ENCODE measurements at places on chromosomes 7 and 10.

GRCh38 chr7:23918286-23918685 is 208.3 kb downstream of the STK31 start:
- no peak for DNase-seq

DNA sequence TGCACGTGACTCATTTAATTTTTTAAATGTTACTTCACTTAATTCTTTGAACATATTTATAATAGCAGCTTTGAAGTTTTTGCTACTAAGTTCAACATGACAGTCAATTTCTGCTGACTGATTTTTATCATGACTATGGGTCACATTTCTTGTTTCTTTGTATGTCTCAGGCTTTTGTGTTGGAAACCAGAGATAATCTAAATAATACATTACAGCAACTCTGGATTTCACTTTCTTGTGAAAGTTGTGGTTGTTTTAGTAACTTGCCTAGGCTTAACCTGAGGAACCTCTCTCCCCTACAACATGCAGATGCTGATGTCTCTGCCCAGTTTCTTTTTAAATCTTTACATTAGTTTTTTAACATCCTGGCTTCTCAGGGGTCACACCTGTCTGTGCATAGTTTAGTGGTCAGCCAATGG is 180.8 kb downstream of the CCDC71L start:
- DNase-seq, result no peak

GRCh38 chr10:16835228-16835627 is 18.0 kb upstream of the RSU1 start:
- DNase-seq, result no peak

GRCh38 chr7:24024276-24025068 is 259.5 kb upstream of the NPY start:
- peak; percentile 5 for DNase-seq

DNA sequence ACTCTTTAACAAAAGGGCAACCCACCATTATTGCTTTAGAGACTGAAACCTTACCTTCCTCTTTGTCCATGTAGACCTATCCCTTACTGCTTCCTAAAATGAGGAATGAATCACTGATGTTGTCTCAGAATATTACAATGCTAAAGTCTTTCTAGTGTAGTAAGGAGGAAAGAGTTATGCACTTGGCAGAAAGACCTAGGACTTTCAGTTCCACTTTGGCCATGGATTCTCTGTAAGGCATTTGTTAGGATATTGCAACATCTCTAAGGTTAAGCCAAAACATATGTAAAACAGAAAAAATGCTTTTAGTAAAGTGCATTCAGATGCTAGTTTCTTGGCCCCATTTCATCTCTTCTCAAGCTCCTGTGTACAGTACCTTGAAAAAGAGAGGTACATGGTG is 230.9 kb downstream of the PARD3 start:
- no peak for DNase-seq

DNA sequence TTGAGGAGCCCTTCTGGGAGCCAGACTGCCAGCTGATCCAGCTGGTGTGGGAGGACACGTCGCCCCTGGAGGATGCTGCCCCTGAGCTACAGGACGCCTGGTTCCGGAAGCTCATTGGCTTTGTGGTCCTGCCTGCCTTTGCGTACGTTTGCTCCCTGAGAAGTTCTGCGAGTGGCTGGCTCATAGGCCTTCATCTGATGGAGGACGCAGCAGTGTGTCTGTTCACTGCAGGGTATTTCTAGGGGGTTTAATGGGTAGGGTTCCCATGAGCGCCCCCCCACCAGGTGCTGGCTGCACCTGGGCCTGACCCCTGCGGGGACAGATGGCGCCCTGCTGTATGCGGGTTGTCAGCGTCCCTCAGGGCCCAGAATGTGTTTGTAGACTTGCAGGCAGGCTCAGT is 5.0 kb downstream of the PAOX start:
- no peak for DNase-seq

DNA sequence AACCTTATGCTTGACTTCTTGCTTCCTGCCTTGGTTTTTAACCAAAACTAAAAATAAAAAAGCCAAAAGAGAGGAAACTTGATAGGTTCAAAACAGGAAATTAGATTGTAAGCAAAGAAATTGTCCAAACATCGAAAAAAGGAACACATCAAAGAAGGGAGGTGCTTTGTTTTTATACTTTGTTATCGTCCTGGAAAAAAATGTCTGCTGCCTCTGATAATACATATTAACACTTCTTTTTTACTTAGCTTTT is 286.6 kb upstream of the C7orf33 start:
- DNase-seq, result no peak

DNA sequence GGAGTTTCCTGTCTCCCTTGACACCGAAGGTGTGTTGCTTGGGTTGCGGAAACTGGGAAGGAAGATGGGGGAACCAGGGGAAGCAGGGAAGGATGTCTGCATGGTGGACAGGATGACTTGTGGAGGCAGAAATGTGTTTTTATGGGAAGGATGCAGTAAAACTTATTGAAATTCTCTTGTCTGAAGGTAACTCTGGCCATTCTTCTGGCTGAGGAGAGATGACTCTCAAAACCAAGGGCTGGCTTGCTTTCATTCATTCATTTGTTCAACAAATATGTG is 1.5 kb downstream of the UBTD1 start:
- no peak for DNase-seq

DNA sequence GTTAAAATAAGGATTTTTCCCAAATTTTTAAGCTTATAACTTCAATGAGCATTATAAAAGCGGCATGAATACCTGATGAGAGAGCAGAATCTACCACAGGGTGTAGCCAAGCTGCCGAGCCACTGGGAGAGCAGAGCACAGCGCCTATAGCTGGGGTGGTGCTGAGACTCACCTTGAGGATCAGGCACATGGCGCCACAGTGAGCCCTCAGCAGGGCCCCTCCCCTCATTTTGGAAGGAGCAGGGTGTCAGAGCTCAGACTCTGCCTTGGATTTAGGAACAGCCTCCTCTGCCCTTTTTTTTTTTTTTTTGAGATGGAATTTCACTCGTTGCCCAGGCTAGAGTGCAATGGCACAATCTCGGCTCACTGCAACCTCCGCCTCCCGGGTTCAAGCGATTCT is 118.6 kb downstream of the SRPK2 start:
- peak; percentile 59 for DNase-seq

- DNase-seq, result no peak
These were observed 57.2 kb upstream of the ECHDC3 start for GRCh38 chr10:11684717-11685645.

DNA sequence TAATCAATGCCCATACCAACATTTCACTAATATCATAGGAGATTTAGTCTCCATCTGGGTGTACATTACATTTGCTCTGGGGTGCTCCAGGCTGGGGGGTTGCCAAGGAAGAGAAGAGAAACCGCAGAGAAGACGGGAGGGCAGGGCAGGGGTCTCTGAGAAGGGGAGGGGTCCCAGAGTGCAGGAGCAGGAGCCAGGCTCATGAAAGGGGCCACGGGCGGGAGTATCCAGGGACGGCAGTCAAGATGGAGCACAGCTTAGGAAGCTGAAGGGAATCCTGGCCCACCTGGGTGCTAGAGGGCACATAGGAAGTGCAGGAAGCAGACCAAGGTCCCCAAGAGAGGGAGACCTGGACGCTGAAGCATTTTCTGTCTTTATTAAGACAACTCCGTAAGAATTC is 2.2 kb downstream of the LEP start:
- DNase-seq, result no peak

DNA sequence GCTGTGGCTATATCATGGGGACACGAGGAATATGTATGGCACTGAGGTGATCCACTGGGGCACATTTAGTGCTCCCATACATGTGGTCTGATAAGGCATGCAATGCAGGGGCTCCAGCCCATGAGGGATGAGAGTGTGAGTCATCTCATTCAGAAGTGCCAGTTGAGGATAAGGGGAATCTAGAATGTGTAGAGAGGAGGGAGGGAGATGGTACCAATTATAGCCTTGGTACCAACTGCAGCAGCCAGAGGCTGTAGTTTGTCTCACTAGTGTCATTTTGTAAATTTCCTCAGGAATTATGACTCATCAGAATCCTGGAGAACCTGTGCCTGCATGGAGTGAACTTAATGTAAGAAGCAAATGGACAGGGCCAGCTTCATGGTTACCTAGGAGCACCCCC is 46.2 kb downstream of the LAMB4 start:
- DNase-seq, result no peak

GRCh38 chr7:92830532-92831110 is 5.8 kb downstream of the CDK6 start:
- no peak for DNase-seq

- DNase-seq, result no peak
These were observed 1326.3 kb downstream of the XPNPEP1 start for GRCh38 chr10:108597031-108597430.

DNA sequence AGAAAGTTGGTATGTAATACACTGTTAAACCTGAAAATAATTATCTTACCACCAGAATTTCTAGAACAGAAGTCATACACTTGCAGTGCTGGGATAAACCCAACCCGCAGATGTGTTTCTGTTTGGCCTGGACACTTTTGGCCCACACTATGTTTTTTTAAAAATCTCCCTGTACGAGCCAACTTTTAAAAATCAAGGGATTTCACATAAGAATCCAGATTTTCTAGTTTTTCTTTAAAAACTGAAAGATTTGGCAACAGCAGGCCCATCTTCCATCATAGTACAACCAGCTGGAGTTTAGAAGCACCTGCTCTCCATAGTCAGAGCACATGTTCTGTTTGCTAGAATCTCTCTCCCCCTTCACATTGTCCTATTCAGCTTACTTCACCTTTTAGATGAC is 74.0 kb downstream of the TLL2 start:
- DNase-seq, result no peak

DNA sequence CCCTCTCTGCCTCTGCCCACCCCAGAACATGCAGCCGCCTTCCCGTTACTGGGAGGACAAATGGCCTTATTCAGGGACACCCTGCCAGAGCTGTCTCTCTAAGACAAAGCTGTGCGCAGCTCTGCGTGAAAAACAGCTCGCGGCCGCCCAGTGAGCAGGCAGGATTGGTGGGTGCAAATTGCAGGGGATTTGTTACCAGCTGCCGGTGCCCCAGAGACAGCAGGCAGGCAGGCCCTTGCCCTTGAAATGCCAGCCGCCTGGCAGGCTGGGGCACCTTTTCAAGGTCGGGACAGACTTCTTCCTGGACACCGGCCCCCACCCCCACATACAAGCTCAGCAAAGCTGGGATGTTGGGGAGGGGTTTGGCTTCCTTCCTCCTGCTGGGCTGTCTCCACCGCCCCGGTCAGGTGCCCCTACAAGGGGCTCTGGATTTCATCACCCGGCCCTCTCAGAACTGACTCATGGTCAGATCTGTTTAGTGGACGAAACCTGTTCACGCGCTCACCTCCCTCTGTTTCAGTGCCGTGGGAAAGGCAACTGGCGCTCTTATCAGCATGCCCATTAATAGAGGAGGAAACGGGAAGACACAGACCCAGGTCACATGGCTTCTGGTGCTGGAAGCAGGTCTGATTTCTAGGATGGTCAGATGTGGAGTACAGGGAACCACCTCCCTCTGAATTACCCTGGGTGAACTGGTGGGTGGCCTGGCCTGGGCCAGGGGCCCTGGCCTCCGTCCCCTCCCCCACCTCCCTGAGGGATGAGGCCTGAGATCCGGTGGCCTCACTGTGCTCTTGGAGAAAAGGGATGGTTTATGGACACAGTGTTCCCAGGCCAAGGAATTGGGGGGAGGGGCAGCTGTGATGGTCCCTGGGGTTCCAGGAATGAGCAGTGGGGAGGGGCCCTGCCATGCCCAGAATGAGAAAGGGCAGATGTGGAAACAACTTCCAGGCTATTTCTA is 123.9 kb upstream of the PPIF start:
- no peak for DNase-seq

DNA sequence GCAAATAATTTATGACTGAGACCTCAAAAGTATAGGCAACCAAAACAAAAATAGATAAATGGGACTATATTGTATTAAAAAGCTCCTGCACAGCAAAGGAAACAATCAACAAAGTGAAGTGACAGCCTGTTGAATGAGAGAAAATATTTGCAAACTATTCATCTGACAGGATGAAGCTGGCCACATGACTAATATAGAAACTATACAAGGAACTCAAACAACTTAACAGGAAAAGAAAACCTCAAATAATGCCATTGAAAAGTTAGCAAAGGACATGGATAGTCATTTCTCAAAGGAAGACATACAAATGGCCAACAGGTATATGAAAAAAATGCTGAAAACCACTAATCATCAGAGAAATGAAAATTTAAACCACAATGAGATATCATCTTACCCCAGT is 245.1 kb downstream of the STK31 start:
- no peak for DNase-seq

DNA sequence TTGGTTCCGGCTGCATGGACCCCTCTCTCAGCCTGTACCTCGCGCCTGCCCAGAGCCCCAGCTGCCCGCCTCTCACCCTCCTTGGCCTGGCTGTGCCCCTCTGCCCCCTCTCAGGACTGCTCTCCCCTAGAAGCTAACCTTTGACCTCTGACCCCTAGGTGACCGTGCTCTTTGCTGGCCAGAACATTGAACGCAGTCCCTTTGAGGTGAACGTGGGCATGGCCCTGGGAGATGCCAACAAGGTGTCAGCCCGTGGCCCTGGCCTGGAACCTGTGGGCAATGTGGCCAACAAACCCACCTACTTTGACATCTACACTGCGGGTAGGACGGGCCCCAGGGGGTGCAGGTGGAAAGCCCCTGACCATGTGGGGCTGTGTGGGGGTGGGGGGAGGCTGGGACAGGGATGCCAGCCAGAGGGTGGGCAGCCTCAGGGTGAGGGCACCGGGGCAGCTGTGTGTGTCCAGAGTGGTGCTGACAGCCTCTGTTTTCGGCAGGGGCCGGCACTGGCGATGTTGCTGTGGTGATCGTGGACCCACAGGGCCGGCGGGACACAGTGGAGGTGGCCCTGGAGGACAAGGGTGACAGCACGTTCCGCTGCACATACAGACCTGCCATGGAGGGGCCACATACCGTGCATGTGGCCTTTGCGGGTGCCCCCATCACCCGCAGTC is 8.0 kb downstream of the FLNC start:
- DNase-seq, result no peak

- peak; percentile 20 for DNase-seq
These were observed 64.5 kb downstream of the CYCS start for GRCh38 chr7:25060487-25061055.

- no peak for DNase-seq
These were observed 645.5 kb upstream of the PCDH15 start for GRCh38 chr10:55446441-55447002.

GRCh38 chr10:115026056-115026745 is 67.0 kb upstream of the ATRNL1 start:
- DNase-seq, result no peak

All from NCI-H82 (cell line).